Activated B cell treated with CpG ODN at 0.5 μM for 24 hours (primary cell): ENCODE measurements at places on chromosomes 5 and 9.

DNA sequence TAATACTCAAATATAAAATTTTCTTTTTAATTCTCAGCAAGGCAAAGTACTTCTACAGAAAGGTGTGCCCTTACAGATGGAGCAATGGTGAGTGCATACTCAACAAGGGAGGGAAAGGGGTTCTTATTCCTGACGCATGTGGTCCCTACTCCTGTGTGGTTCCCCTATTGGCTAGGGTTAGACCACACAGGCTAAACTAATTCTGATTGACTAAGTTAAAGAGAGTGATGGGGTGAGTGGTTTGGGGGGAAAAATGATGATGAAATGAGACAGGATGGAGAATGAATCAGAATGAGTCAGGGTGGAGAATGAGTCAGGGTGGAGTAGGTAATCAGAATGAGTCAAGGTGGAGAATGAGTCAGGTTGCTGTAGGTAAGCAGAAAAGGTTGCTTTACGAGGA, 22.9 kb upstream of the HMGCS1 start:
- no peak for DNase-seq

- DNase-seq: no peak
These were observed 144.7 kb downstream of the TRPM6 start for GRCh38 chr9:74742792-74743730.

- no peak for DNase-seq
These were observed 167.0 kb downstream of the YTHDC2 start for GRCh38 chr5:113680534-113680933.

GRCh38 chr5:69032009-69032408, 61.8 kb upstream of the SLC30A5 start:
- DNase-seq: no peak

- DNase-seq: no peak
These were observed 157.2 kb downstream of the EFNA5 start for GRCh38 chr5:107513337-107514085.

GRCh38 chr5:179270581-179271427, 74.5 kb downstream of the ADAMTS2 start:
- DNase-seq: peak; percentile 9
